ENCODE measurements at places on chromosomes 11 and 22.

- no peak for DNase-seq
These were observed 160.3 kb downstream of the MN1 start for GRCh38 chr22:27641049-27641795.

DNA sequence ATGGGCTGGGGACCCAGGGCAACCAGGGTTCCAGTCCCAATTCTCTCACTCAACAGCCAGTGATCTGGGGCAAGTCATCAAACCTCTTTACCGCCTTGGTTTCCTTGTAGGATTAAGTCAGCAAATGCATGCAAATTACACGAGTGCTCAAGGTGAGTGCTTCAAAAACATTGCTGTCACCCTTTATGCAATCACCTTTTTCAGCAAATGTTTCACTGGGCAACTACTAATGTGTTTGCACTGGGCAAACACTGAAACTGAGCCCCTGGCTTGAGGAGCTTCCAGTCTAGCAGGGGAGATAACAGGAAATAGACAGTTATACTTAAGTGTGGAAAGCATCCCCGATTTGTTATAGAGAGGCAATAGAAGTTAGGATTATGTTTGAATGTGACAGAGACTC, 37.7 kb upstream of the DMC1 start:
- DNase-seq: no peak

DNA sequence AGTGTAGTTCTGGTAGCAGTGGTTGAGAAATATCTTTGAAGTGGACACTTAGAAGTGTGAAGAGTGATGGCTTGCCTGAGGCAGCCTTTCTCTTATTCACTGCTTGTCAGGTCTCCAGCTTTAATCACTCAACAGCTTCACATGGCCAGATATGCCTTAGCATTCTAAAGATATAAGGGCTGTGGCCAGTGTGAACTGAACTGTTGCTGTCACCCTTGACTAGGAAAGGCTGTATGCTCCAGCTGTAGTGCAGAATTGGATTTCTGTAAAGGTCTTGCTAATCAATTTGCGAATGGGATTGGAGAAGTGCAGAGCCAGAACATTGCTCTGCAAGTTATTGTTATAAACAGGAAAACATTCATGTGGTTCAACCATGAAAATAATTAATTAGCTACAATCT, 266.7 kb downstream of the TMEM135 start:
- no peak for DNase-seq

GRCh38 chr22:39980596-39980995, 14.2 kb upstream of the FAM83F start:
- DNase-seq: no peak

DNA sequence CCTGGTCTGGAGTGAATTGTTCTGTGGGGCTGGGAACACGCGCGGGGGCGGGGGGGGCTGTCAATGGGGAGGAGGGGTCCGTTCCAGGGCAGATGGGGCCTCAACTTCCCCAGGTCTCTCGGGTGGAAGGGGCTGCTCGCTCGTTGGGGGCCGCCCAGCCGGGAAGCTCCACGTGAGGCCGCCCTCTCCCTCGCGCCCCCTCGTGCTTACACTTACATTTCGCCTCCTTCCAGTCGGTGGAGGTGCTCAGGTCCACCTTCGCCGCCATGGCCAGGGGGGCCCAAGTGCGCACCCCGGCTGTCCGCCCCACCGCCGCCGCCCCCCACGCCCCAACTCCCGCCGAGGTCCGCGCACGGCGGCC, 452 bp downstream of the MACROD1 start:
- no peak for DNase-seq

GRCh38 chr22:26977741-26978376, 320.5 kb downstream of the MIAT start:
- DNase-seq: no peak

DNA sequence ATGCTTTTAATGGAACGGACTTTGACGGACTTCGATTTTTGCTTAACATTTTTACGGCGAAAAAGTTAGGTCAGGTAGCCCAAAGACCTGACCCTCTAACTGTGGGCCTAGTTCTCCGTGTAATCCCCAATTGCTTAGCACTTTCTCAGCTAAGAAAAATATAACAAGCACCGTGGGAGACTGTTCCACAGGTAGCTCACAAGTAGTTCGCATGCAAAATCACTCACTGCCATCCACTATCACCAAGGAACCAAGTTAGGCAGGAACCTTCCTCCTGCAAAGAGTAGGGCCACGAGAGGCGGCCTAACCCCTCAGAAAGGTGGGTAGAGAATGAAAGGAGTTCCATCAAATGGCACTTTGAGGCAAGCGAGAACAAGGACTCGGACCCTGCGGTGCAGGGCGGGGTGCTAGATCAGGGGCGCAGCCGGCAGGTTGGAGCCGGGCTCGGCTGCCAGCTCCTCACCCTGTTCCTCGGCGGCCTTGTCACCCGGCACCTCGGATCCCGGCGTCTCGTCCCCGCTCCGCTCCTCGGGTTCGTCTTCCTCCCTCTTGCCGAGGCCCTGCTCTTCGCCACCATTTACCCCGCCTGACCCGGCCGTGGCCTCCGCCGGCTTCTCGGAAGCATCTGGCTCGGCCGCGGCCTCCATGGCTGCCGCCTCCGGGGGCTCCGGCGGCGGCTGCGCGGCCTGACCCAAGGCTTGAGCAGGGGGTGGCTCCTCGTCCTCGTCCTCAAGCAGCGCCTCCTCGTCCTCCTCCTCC, 922 bp downstream of the HNRNPUL2 start:
- no peak for DNase-seq

DNA sequence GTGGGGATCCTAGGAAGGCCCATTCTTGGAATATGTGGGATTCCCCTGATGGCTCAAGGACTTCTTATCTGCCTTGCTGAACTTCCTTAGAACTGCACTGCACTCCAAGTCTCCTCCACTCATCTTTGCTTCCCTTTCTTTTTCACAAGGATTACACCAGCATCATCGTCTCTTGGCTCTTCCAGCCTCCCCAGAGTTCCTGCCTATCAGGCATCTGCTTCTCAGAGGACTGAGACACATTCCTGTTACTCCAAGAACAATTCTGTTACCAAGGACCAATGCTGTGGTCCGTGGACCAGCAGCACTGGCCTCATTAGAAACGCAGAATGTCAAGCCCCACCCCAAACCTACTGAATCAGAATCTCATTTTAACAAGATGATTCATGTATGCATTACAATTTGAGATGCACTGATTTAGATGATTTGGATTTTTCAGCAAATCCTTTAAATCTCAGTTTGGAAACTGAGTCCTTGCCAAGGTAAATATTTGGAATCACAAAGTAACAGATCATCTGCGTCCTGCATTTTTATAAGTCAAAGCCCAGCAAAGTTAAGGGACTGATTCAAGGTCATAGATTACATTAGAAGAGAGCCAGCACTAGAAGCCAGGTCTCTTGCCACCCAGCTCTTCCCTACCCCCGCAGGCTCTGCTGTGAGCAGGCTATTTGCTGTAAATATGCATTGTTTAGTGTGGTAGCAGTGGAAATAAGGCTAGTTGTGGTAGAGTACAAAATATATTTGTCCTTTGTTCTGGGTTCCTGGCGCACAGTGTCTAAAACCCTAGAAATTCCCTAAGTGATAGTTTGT, 110.9 kb downstream of the SWAP70 start:
- no peak for DNase-seq

- no peak for DNase-seq
These were observed 339.2 kb downstream of the TENM4 start for GRCh38 chr11:79101656-79102055.

- no peak for DNase-seq
These were observed 61.4 kb downstream of the SLC1A2 start for GRCh38 chr11:35357923-35358322.

DNA sequence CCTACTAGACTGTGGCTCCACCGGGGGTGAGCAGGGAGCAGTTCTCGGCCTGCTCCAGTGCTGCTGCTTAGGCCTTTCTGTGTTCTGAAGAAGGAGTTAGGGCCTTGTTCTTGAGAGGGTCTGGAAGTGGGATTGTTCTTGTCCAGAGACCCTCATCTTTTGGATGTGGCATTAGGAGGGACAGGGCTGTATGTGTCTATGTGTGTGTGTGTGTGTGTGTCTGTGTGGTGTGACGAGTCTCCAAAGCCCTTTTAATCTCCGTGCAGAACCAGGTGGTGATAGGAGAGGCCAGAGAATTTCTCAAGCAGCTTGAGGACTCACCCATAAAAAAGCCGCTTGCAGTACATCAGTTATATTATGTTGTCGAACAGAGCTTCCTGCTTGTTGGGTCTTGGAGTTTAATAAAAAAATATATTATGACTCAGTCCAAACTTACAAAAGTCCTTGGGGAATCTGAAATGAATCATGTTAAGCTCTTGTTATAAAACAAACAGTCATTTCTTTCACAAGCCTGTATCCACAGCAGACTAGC, 196.5 kb downstream of the TENM4 start:
- no peak for DNase-seq

GRCh38 chr22:26547426-26547825, 35.2 kb upstream of the TFIP11 start:
- peak; percentile 17 for DNase-seq

DNA sequence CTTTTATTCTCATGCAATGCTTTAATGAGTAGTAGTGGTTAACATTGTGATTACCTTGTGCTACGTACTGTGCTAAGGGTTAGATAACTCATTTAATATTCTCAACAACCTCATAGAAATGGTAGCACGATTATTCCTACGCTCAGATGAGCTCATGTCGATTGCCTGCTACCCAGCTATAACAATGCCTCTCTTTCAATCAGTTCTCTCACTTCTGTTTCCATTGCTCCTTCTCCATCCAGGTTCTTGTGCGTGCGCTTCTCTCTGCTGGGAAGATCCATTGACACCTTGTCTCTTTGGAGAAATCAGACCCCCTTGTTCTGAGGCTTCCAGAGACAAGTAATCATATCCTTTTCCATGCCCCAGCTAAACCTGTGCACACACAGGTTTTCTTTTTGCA, 120.8 kb downstream of the NECTIN1 start:
- no peak for DNase-seq

DNA sequence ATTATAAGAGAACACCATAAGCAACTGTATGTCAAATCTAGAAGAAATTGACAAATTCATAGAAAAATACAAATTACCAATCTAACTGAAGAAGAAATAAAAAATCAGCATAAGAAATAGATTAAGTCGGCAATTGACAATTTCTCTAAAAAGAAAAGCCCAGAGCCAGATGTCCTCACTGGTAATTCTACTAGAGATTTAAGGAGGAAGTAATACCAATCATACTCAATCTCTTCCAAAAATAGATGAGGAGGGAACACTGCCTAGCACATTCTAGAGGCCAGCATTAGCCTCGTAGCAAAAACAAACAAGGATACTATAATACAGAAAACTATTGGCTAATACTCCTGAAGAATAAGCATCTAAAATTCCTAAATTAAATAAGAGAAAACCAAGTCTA, 40.4 kb upstream of the IGLL5 start:
- no peak for DNase-seq

- no peak for DNase-seq
These were observed 57.8 kb downstream of the PISD start for GRCh38 chr22:31604137-31604705.

DNA sequence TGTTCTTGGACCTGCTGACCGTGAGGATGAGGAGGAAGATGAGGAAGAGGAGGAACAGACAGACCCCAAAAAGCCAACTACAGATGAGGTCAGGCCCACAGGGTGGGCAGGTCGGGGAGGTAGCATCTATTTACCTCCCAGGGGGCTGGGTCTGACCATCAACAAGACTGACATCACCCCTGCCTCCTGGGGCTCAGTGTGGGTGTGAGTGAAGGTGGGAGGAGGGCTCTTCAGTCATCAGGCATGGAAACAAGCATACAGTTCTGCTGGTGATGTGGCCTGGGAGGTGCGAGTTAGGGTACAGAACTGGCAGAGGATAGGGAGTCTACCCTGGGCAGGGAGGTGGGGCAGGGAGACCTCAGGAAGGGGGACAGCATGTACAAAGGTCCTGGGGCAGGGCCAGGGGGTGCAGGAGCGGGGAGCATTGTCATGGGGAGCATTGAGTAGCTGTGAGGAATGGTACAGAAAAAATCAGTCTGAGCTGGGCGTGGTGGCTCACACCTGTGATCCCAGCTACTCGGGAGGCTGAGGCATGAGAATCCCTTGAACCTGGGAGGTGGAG, 8.9 kb downstream of the PLCB3 start:
- no peak for DNase-seq

GRCh38 chr11:34343153-34343552, 14.7 kb downstream of the ABTB2 start:
- DNase-seq: no peak

DNA sequence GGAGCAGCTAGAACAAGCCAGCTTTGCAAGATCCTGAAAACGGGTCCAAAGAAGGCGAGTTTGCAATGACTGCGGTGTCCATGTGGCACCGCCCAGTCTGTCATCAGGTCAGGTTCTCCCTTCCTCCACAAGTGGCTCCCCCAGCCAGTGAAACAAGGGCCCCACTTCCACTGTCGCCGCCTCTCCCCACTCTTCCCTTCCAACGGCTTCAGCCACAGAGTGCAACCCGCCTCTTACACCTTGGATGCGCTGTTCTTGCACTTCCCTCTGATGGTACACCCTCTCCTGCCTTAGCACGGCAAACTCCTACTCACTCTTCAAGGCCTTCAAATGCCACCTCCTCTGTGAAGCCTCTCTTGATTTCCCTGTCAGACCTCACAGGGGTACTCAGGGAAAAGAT, 10.8 kb upstream of the TCF20 start:
- DNase-seq: no peak

- DNase-seq: no peak
These were observed 9.0 kb upstream of the ATG16L2 start for GRCh38 chr11:72805216-72805615.

GRCh38 chr11:74679513-74679865, 51.7 kb downstream of the CHRDL2 start:
- DNase-seq: no peak

DNA sequence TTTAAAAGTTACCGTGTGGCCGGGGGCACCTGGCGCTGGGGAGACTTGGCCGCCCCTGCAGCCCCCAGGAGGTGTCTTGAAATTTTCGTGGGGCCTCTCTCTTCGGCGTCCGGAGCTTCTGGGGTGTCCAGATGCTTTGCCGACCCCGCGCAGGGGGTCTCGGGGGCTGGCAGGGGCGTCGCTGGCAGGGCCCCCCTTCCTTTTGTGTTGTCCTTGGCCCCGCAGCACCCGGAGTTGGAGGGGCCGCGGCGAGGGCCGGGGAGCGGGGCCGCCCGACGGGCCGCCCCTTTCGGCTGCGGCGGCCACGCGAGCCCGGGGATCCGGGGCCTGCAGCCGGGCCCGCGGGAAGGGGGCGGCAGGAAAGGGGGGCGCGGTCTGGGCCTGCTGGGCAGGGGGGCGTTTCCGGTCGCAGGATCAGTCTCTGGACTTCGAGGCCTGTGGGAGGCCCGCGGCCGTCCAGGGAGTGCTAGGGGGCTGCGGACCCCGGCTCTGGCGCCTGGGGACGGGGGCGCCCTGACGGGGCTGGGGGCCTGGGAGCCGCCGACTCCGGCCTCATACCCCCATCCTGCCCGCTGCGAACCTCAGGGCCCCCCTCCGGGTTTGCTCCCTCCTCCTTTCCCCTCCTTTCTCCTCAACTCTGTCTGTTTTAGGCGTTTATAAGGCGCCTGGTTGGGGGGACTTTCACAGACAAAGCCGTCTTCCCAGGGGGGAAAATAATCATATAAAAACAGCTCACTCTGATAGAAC, 869 bp downstream of the ZC3H7B start:
- DNase-seq: no peak

Data from CD4-positive, alpha-beta T cell treated with Interleukin-17A for 1 hour (primary cell).